ENCODE measurements at places on chromosomes 11 and 22.

DNA sequence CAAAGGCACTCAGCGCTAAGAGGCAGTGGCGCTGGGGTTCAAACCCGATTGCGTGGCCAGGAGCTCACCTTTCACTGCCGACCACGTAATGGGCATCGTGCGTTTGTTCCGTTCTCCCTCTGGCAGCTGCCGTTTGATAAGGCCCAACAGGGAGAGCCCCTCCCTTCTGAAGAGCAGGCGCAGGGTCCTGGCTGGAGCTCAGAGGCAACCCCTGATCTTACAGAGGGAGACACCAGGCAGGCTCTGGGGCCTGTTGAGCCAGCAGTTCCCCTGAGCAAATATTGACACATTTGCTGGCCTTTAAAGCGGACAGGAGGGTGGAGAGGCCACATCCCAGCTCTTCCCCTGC, 11.7 kb upstream of the C1QTNF6 start:
- DNase-seq = no peak

- no peak for DNase-seq
Measured at GRCh38 chr11:533586-534395, 1.6 kb downstream of the HRAS start.

GRCh38 chr11:35391922-35392688, 27.3 kb downstream of the SLC1A2 start:
- DNase-seq = peak; percentile 80

DNA sequence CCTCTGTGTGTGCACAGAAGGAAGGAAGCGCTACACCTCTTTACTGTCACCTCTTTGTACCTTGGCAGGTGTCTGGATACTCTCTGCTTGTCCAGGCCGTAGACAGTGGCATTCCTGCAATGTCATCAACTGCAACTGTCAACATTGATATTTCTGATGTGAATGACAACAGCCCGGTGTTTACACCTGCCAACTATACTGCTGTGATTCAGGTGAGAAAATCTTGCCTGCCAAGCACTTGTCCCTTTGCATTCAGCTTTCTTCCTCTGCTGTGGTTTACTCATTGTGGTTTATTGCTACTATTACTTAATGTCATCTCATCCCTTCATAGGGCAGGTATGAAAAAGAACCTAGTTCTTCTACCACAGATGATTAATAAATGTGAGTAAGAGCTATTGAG, 131.9 kb upstream of the MTNR1B start:
- no peak for DNase-seq

GRCh38 chr11:119624102-119624615, 104.8 kb downstream of the NECTIN1 start:
- peak; percentile 49 for DNase-seq

- DNase-seq = no peak
Measured at GRCh38 chr11:124896821-124897391, 759 bp downstream of the ROBO4 start.

- DNase-seq = no peak
Measured at GRCh38 chr22:48204296-48204695, 1441.8 kb downstream of the TBC1D22A start.

DNA sequence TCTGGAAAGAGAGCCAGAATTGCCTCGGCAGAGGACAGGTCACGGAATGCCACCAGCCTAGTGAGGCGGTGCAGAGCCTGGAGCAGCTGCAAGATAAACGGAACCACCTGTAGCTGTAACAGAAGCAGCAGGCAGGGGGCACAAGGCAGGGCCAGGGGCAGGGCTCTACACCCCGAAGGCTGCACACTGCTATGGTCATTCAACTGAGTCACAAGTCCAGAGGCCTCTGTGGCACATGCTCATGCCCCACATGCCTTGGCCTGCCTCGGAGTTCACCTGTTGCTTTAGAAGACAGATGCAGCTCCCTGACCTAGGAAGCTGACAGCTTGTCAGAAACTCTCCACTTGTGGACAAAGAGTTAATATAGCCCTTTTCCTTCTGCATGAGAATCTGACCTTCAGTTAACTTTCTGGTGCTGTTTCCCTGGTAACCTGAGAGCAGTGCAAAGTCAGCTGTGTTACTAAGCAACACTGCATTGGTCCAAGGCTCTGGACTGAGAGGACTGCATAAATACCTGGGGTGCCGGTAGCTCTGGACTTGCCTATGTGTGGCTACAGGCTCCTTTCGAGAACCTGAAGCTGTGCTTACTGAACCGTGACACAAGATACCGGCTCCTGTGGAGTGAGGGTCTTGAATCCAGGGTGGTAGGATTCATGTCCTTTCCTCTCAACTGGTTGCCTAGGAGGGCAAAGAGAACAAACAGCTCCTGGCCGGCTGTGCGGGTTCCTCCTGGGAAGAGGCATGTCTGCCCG, 10.5 kb downstream of the COMMD9 start:
- no peak for DNase-seq

- no peak for DNase-seq
Measured at GRCh38 chr11:114060392-114061047, 1.0 kb downstream of the ZBTB16 start.

GRCh38 chr11:112616327-112617097, 344.7 kb upstream of the NCAM1 start:
- no peak for DNase-seq

- DNase-seq = peak; percentile 77
Measured at GRCh38 chr11:124867700-124868099, 2.5 kb downstream of the ROBO3 start.

DNA sequence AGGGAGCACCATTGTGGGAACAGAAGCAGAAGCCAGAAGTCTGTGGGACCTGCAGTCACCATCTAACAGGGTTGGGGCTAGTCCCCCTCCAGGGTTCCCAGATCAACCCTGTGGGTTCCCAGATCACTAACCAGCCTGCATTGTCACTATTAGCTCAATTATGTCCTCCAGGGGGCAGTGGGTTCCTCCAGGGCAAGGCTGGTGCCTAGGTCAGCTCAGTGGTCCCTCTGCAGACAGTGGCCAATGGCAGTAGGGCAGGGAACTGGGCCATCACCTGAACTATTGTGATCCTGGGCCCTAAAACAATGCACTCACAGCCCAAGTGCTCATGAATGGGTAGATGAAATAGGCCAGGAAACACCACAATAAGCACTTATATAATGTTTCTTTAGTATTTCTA, 18.8 kb upstream of the PRSS23 start:
- DNase-seq = no peak

GRCh38 chr11:93542811-93543229, 371 bp downstream of the SMCO4 start:
- DNase-seq = peak; percentile 50

GRCh38 chr11:64933213-64933934, 2.3 kb downstream of the GPHA2 start:
- DNase-seq = no peak

DNA sequence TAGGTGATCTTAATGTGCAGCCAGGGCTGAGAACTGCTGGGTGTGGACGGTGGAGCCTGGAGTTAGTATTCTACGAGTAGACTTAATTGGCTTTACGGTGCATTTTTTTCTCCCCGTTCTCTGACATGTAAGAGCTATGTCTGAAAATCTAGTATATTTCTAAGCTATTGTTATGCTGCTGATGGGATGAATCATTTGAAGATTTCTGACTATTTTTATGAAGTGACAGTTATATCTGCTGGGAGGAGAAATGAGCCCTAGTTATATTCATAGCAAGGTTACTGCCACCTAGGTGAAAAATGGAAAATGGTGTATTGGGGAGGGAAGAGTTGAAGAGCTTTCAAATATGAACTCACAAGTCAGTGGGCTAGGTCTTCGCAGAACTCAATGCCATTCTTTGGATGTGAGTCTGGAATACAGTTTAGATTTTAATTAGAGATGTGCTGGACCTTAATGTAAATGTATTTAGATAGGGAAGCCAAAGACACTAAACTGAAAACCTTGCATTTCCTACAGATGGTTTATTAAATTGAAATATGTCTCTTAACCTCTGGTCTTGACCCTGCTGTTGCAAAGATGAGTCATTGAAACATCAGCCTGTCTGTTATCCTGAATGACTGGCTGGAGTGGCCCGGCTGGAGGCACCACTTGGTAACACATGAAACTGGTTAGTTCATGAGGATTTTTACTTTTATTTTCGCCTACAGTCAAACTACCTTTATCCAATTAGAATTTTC, 293.7 kb downstream of the DDX10 start:
- peak; percentile 24 for DNase-seq

GRCh38 chr22:45454275-45454674, 40.8 kb downstream of the RIBC2 start:
- peak; percentile 45 for DNase-seq

DNA sequence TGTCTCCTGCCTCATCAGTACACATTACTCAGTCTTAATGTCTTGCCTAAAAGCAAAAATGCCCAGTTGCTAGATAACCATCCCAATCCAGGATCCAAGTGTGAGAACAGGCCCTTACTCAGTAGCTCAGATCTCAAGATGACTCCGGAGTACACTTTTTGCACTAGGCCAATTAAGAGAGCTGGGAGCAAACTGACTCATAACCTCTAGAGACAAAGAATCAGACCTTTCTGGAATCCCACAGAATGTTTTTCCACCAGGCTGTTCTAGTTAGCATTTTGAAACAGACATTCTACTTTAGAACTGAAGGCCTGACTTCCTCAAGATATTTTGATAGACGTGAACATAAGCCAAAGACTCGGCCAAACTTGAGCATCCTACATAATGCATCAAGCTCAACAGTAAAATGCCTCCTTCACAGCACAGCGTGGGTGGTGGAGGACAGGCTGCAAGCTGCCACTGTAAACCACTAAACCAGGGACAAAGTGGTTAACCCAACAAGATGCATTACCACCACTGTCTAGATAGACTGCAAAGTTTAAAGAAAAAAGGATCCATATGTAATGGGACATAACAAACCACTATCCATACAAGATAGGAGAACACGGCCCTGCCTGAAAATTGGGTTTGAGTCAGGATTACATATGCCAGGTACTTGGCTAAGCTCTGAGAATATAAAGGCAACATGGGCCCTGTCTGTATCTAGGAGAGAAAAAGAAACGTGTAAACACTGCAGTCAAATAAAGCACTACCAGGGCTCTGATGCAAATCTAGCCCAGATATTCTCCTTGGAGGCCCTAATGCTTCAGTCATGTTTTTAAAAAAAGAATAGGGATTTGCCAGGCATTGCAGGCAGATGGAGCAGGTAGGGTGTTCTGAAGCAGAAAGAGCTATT, 48.3 kb downstream of the MYH9 start:
- peak; percentile 65 for DNase-seq

GRCh38 chr11:3026803-3027202, 30.4 kb downstream of the CARS1 start:
- no peak for DNase-seq

- DNase-seq = no peak
Measured at GRCh38 chr11:28483072-28483867, 375.1 kb downstream of the METTL15 start.

- no peak for DNase-seq
Measured at GRCh38 chr22:27768027-27768653, 33.4 kb downstream of the MN1 start.

DNA sequence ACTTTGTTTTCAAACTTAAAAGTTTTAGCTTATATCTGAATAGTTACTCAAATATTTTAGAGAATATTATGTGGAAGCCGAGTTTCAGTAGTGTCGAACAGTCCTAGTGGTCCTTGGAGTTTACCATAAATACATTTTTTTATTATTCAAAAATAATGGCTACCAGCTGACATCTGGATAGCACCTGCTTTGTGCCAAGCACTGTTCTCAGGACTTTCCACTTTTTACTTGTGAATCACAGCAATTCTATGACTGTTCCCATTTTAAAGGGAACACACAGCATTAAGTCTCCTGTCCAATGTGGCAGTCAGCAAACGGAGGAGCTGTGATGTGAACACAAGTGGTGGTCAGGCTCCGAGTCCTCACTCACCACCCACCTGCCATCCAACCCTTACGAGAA, 4.0 kb upstream of the SCGB2A1 start:
- no peak for DNase-seq

- DNase-seq = peak; percentile 34
Measured at GRCh38 chr11:1917523-1918435, 1.7 kb upstream of the TNNT3 start.

- no peak for DNase-seq
Measured at GRCh38 chr11:126474220-126474619, 118.7 kb downstream of the ST3GAL4 start.

DNA sequence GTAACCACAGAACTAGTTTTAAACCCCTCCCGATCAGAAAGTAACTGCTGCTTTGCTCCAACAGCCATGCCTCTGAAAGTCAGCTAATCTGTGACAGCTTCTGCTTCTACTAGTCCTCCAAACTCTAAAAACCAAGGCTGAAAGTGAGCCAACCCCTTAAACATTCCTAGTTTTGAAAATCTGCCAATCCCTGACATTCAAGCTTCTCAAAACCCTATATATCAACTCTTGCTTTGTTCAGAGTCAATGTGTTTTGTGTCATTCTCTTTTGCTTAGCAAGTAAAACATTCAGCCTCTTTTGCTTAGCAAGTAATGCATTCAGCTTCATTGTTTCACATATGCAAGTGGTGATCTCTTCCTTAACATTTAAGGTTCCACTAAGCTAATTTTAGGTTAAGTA, 56.9 kb downstream of the ATG16L2 start:
- no peak for DNase-seq

- DNase-seq = no peak
Measured at GRCh38 chr11:93067881-93068390, 98.5 kb downstream of the MTNR1B start.

DNA sequence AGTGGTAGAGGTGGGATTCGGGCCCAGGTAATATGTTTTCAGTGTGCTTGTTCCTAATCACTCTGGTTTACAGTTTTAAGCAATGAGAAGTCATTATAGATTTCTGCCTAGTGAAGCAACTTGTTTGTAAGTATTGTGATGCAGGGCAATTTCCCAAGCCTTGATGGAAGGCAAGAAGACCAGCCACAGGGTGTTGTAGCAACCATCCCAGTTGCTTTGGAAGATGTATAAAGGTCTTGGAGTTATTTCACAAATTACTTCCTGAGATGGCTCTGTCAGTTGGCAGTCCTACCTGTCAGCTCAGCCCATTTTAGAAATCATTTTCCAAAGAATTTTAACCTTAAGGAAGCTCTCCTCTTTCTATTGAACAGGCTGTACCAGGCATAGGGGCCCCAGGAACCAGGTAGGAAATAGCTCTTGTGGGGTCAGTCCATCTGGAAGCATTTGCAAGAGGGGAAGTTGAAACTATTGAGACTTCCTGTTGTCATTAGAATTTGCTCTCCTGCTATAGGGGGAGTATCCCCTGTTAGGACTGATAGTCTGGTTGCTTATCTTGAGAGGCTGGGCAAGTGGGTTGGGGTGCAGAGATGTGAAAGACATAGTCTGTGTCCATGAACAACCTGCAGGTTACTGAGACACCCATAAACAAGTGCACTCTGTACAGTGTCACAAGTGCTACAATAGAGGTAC, 47.9 kb downstream of the STIM1 start:
- no peak for DNase-seq
